A549 treated with AZD2906 at 1 μM for 4 hours (cell line): ENCODE measurements at places on chromosomes 13 and 19. TPM values are rescaled to one million over a fixed set of nuclear protein-coding genes. Genes with fewer than 3 reads are reported as not detected.

ZNF91 gene
- 0.09 to 0.38 TPM (median 0.15 TPM) in 5 replicates for total RNA-seq

CYP4F8 gene
- not detected in 5 replicates for total RNA-seq

FREM2 gene
- not detected in 5 replicates for total RNA-seq

FRY gene
- 0.03 to 0.10 TPM (median 0.06 TPM) in 4 of 5 replicates, not detected in the other for total RNA-seq

FGF21 gene
- total RNA-seq, result not detected in 5 replicates

PLPPR2 gene
- total RNA-seq, result 8.3 to 9.7 TPM (median 9.3 TPM) in 5 replicates

NAT14 gene
- 36.7 to 57.2 TPM (median 56.0 TPM) in 5 replicates for total RNA-seq

CGB1 gene
- not detected in 5 replicates for total RNA-seq

OR7D2 gene
- 0.02 TPM in 2 of 5 replicates, not detected in the others for total RNA-seq

SLITRK6 gene
- 0.15 to 0.23 TPM (median 0.21 TPM) in 5 replicates for total RNA-seq

HIPK4 gene
- 0.28 to 0.43 TPM (median 0.33 TPM) in 5 replicates for total RNA-seq

TUBA3C gene
- 0.07 to 0.11 TPM (median 0.11 TPM) in 3 of 5 replicates, not detected in the others for total RNA-seq

NDUFB7 gene
- total RNA-seq, result 155 to 213 TPM (median 206 TPM) in 5 replicates

FLT1 gene
- total RNA-seq, result 0.03 to 0.10 TPM (median 0.03 TPM) in 3 of 5 replicates, not detected in the others

FUT6 gene
- total RNA-seq, result not detected in 5 replicates

C13orf46 gene
- 0.11 to 0.41 TPM (median 0.23 TPM) in 5 replicates for total RNA-seq

GZMM gene
- 0.29 to 0.47 TPM (median 0.32 TPM) in 4 of 5 replicates, not detected in the other for total RNA-seq

CCDC169 gene
- total RNA-seq, result 0.07 to 0.44 TPM (median 0.29 TPM) in 5 replicates

GAPDHS gene
- total RNA-seq, result 0.08 to 0.14 TPM (median 0.10 TPM) in 5 replicates

OR7G1 gene
- total RNA-seq, result not detected in 5 replicates

PSG2 gene
- total RNA-seq, result 0.07 TPM in 1 of 5 replicates, not detected in the others

CYP4F11 gene
- 4.6 to 6.7 TPM (median 5.5 TPM) in 5 replicates for total RNA-seq

TMEM59L gene
- 4.3 to 7.0 TPM (median 6.3 TPM) in 5 replicates for total RNA-seq

LINGO3 gene
- total RNA-seq, result 0.04 to 0.06 TPM (median 0.05 TPM) in 5 replicates

COL4A2 gene
- 142 to 173 TPM (median 157 TPM) in 5 replicates for total RNA-seq

TPTE2 gene
- not detected in 5 replicates for total RNA-seq

MED26 gene
- total RNA-seq, result 4.2 to 5.6 TPM (median 5.3 TPM) in 5 replicates

CILP2 gene
- total RNA-seq, result 0.14 to 0.32 TPM (median 0.19 TPM) in 5 replicates
